Trophoblast cell (in vitro differentiated cells and primary cell): ENCODE measurements at places on chromosomes 2 and 18.

- DNase-seq: no peak
These were observed 128.6 kb upstream of the KCNH7 start for GRCh38 chr2:162967147-162967546.

- DNase-seq: peak; percentile 13
These were observed 179.7 kb downstream of the ANAPC1 start for GRCh38 chr2:111704246-111704645.

DNA sequence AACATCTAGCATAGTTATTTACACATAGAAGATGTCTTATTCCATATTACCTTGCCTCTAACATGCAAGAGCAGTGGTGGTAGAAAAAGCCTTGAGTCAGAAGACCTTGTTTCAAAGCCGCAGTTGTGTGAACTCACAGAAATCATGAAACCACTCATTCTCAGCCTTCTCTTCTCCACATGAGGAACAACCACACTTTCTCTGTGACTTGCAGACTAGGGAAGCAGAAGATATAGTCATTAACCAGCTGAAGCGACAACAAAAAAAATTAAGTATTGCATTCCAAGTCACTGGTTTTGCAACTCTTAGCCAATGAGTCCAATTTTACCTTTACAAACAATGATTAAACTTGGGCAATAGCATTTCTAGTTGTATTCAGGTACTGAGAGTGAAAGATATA is 19.0 kb downstream of the TWSG1 start:
- no peak for DNase-seq

DNA sequence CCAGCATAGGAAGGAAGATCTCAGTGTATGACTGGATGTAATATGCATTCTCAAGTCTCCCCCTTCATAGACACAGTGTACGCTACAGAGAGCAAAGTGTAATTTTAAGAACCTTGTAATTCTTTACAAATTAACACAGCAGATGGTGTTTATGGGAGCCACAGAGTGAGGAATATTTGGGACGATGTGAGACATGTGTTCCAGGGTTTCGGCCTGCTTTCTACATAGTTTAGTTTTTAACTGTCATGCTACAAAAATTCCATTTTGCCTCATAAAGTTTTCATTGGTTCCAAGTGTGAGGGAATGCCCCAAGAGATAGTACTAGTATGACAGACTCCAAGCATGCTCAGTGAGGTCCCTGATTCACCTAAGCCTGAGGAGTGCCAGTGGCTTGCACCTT is 76.2 kb upstream of the LRRTM1 start:
- DNase-seq: no peak

- no peak for DNase-seq
These were observed 48.2 kb upstream of the SLC14A2 start for GRCh38 chr18:45567123-45567522.

GRCh38 chr18:63544017-63544416 is 1.8 kb downstream of the SERPINB12 start:
- no peak for DNase-seq
